ENCODE measurements at places on chromosomes 16 and 17. TPM values are rescaled to one million over a fixed set of nuclear protein-coding genes. Genes with fewer than 3 reads are reported as not detected.

DNA sequence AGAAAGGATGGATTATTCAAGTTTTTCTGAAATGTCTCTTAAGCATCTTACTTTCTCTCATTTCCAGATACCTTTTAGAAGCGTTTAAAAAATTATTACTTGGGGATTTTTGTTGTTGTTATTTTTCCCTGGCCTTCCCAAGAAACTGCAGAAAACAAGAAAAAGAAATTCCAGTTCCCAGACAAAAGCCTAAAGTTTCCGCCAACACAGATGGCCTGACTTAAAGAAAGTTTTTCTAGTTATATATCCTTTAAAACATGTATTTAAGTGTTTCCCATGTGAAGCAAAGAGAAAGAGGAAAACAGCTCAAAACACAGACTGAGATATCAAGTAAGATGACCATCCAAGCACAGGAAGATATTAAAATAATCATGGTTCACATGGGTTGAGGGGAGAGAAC lies 401.7 kb upstream of the MAF start:
- no peak for DNase-seq
- H3K27ac ChIP-seq: no peak overlapping the region

DNA sequence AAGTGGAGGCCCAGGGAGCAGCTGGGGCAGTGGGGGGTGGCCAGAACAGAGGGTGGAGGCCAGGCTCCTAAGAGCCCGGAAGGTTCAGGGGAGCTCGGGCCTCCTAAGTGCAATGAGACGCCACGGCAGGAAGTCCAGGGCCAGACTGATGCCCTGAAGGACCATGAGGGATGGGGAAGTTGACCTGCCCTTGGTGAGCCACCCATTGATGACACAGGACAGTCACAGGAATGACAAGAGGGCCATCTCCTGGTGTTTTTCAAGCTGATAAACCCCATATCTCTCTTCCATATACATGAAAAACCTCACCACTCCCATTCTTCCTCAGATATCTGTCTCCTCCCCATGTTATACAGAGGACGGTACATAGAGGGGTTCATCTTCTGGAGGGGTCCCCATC lies 5.8 kb upstream of the MRPL58 start:
- peaks cover 7% of the 10 kb centered on the region for H3K4me1 ChIP-seq
- H3K27ac ChIP-seq: no peak overlapping the region
- H3K27me3 ChIP-seq: no peaks in the 10 kb centered on the region
- no peak overlapping the region for H3K4me3 ChIP-seq
- H3K36me3 ChIP-seq: no peaks in the 10 kb centered on the region
- no peak for DNase-seq

- DNase-seq: no peak
- H3K4me1 ChIP-seq: no peaks in the 10 kb centered on the region
- peaks cover 12% of the 10 kb centered on the region for H3K36me3 ChIP-seq
These were observed 9.0 kb downstream of the ATAD5 start for GRCh38 chr17:30840771-30841170.

- H3K4me3 ChIP-seq: no peak overlapping the region
- H3K36me3 ChIP-seq: no peaks in the 10 kb centered on the region
- H3K27me3 ChIP-seq: no peaks in the 10 kb centered on the region
- no peak for DNase-seq
- peaks cover 6% of the 10 kb centered on the region for H3K4me1 ChIP-seq
These were observed 68.1 kb upstream of the SEC14L1 start for GRCh38 chr17:77072670-77073069.

- H3K27ac ChIP-seq: no peak overlapping the region
- no peak for DNase-seq
- H3K27me3 ChIP-seq: no peaks in the 10 kb centered on the region
These were observed 43.5 kb downstream of the TEX2 start for GRCh38 chr17:64219571-64219970.

DNA sequence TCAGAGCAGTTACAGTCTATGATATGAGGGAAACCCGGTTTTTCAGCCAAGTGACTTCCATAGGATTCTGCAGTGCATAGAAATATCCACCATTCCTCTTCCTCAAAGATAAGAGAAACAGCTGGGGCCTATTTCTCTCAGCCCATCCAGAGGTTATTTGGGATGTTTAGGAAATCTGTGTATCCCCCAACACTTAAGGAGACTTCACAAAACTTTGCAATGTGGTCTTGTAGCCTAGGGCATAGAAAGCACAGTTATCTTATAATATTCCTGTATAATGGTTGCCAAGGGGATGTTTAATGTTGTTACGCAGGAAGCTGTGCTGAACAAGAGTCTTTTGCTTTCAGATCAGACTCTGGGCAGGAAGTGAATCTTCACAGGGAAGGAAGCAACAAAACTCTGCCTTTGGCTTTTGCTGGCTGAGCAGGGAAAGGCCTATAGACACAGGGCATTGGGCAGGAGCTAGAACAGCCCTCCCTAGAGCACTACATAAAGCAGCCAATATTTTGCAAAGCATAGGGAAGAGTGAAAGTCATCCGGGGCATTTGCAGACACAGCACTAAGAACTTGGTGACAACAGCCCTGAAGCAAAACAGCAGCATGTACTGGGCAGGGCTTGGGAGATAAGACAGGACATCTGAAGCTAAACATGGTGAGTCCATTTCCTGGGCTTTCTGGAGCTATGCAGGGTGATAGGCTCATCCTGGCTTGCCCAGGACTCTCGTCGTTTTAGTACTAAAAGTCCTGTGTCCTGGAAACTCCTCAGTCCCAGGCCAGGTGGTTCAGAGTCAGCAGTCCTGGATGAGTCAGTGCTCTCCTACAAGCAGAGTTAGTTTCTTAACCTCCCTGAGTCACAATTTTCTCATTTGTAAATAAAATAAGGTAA lies 18.7 kb upstream of the BEAN1 start:
- no peaks in the 10 kb centered on the region for H3K36me3 ChIP-seq
- DNase-seq: peak; percentile 58
- no peaks in the 10 kb centered on the region for H3K4me1 ChIP-seq
- no peaks in the 10 kb centered on the region for H3K27me3 ChIP-seq
- no peak overlapping the region for H3K4me3 ChIP-seq

- H3K4me3 ChIP-seq: no peak overlapping the region
- H3K36me3 ChIP-seq: no peaks in the 10 kb centered on the region
- peaks cover 1% of the 10 kb centered on the region for H3K27me3 ChIP-seq
- H3K4me1 ChIP-seq: no peaks in the 10 kb centered on the region
- H3K27ac ChIP-seq: no peak overlapping the region
- DNase-seq: no peak
These were observed 11.3 kb downstream of the HS3ST3A1 start for GRCh38 chr17:13590441-13590840.

The LPO gene
- total RNA-seq: not detected

GRCh38 chr17:78979780-78980623 lies at the start of gene LGALS3BP:
LGALS3BP (minus strand) TSS chr17:78979923; CDS start chr17:78977191, 2,732 bp downstream.
- DNase-seq: no peak
- peak within 1 kb of the TSS; percentile 81 for H3K27ac ChIP-seq
- H3K4me3 ChIP-seq: peak within 1 kb of the TSS; percentile 49

DNA sequence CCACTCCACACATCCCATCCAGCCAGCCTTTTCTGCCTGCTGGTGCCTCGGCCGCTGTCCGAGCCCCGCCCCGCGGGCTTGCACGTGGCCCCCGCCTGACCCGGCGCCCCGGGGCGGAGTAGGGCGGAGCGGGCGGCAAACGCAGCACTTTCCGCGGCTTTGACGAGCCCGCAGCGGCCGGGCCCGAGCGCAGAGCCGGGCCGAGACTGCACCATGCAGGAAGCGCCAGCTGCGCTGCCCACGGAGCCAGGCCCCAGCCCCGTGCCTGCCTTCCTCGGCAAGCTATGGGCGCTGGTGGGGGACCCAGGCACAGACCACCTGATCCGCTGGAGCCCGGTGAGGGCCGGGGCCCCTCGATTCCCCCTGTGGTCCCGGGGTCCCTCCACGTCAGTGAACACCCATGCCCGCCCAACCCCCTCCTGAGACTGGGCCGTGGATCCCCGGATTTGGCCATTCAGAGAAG lies at the start of gene HSF4:
HSF4 (plus strand) TSS at position 147 of the 463 bp plus-strand sequence; CDS start at position 214, 67 bp downstream.
- no peaks in the 10 kb centered on the region for H3K27me3 ChIP-seq
- no peak within 1 kb of the TSS for H3K27ac ChIP-seq
- peaks cover 3% of the 10 kb centered on the region for H3K4me1 ChIP-seq
- no peak for DNase-seq
- no peaks in the 10 kb centered on the region for H3K36me3 ChIP-seq

GRCh38 chr17:75350706-75351105 lies 54.8 kb downstream of the GRB2 start:
- no peak for DNase-seq
- no peaks in the 10 kb centered on the region for H3K36me3 ChIP-seq
- peaks cover 4% of the 10 kb centered on the region for H3K4me1 ChIP-seq
- no peak overlapping the region for H3K4me3 ChIP-seq
- H3K27ac ChIP-seq: no peak overlapping the region
- no peaks in the 10 kb centered on the region for H3K27me3 ChIP-seq

- no peak overlapping the region for H3K27ac ChIP-seq
- DNase-seq: no peak
- no peaks in the 10 kb centered on the region for H3K27me3 ChIP-seq
- no peak overlapping the region for H3K4me3 ChIP-seq
- no peaks in the 10 kb centered on the region for H3K36me3 ChIP-seq
These were observed 420.4 kb downstream of the GRIN2A start for GRCh38 chr16:9761870-9762269.

The GAST gene
- total RNA-seq: not detected

GRCh38 chr16:78556421-78556820 lies 457.0 kb downstream of the WWOX start:
- H3K27ac ChIP-seq: no peak overlapping the region
- H3K4me3 ChIP-seq: no peak overlapping the region
- no peaks in the 10 kb centered on the region for H3K4me1 ChIP-seq
- no peak for DNase-seq
